ENCODE measurements at places on chromosomes 6 and 20.
A peak's percentile ranks its signal among the peaks of the same experiment; 100 is the strongest.

DNA sequence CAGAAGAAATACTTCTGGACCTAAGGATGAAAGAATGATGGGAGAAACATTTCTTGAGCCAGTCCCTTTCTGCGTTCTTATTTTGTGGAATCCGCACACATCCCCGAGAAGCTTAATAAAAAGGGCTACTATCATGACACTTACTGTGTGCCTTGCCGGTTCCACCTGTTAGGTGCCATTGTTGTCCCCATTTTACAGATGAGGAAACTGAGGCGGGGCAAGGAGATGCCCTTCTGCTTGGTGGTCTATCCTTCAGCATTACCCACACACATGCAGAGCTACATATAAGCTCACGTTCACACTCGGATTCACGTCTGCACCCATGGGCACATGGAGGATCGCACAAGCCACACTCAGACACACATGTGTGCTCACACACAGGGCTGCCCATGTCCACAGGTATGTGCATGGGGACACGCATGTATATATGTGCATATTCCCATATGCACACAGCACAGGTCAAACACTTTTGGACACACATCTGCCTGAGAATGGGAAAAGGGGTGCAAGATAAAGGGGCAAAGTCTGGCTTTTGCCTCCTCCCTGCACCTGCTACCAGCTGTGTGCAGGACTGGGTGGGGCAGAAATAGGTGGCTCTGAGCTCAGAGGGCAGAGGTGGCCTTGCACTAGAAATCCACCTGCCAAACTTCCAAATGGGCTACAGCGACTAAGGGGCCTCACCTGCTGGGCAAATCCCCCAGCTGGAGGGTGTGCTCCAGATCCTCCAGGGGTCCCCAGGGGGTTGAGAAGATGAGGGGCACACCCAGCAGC, 30.5 kb upstream of the ADA start:
- DNase-seq = no peak

DNA sequence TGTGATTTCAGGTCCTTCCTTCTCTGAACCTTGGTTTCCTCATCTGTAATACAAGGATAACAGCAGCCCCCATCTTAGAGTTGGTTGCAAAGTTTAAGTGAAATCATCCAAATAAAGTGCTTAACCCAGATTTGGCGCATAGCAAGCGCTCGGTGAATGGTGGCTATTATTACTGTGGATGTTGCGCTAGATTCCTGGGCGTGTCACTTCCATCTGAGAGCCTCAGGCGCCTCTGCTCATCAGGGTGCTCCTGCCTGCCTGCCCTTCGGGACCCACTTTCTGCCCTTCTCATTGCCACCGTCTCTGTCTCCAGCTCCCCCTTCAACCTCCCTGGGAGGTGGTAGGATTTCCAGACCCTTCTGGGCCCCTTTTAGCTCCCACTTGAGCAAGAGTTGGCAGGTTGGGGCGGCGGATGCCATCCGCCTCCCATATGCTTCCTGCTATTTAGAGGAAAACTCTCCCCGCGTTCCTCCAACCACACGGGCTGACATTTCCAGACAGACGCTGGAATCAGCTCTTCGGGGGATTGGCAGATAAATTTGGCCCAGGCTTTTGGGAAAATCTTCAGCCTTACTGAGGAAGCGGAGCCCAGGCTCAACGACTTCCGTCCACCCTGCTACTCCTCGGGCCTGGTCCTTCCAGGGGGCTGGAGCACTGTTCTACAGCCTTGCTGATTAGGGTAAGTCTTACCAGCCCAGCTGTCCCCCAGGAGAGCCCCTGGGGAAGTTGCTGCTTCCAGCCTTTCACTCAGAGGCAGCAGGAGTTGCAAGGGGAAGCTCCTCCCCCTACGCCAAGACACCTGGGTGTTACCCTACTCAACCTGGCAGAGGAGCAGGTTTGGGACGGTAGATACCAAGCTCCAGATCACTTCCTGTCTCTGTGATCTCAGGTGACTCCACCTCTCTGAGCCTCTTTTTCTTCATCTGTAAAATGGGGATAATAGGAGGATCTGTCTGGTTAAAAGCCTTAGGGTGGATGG, 71.5 kb downstream of the DLGAP4 start:
- no peak for DNase-seq

GRCh38 chr6:90068264-90068663, 174.0 kb downstream of the GJA10 start:
- DNase-seq = no peak

DNA sequence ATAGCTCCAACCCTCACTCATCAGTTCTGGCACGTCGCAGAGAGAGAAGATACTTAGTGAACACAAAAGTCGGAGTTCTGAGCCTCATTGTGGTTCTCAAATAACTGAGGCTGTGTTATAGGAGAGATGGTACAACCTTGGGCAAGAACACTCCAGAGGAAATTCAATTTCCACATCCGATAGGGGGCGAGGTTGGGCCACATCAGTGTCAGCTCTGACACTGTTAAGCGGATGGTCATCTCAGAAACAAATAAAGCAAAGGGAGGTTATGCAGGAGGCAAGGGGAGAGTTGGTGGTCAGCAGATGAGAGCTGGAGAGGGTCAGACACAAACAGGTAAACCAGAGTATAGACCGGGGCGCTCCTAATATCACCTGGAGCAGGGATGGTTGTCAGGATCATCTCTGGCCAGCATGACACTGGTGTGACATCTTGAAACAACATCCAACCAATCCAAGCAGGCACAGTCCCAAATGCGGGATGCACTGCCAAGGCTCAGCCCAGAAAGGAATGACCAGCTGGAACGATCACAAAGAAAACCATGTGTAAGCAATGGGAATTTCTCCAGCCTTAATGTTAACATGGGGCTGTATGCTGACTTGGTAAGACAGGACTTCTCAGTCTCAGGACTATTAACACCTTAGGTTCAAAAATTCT, 331.8 kb downstream of the HACE1 start:
- DNase-seq = peak; percentile 52

DNA sequence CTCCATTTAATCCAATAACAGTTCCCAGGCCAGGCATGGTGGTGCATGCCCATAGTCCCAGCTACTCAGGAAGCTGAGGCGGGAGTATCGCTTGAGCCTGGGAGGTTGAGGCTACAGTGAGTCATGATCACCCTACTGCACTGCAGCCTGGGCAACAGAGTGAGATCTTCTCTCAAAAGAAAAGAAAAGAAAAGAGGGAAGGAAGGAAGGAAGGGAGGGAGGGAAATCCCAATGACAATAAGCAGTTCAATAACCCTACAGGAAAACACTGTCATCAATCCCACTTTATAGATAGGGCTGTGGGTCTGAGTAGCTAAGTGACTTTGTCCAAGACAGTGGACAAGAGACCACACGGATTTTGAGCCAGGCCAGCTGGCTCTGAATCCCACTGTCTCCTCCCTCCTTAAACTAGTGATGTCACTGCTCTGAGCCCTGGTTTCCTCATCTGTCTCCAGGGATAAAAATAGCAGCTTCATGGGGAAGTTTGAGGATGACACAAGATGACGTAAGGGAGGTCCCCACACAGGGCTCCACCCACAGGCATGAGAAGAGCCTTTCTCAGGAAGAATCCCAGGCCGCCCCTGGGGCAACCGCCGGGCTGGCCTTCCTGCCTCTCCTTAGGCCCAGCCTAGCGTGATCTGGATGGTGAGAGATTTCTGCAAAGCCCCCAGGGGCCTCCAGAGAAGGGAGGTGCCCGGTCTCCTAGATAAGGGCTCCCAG, 7.2 kb upstream of the TRIB3 start:
- no peak for DNase-seq

GRCh38 chr6:116447052-116447451, 14.1 kb upstream of the CALHM6 start:
- DNase-seq = no peak

DNA sequence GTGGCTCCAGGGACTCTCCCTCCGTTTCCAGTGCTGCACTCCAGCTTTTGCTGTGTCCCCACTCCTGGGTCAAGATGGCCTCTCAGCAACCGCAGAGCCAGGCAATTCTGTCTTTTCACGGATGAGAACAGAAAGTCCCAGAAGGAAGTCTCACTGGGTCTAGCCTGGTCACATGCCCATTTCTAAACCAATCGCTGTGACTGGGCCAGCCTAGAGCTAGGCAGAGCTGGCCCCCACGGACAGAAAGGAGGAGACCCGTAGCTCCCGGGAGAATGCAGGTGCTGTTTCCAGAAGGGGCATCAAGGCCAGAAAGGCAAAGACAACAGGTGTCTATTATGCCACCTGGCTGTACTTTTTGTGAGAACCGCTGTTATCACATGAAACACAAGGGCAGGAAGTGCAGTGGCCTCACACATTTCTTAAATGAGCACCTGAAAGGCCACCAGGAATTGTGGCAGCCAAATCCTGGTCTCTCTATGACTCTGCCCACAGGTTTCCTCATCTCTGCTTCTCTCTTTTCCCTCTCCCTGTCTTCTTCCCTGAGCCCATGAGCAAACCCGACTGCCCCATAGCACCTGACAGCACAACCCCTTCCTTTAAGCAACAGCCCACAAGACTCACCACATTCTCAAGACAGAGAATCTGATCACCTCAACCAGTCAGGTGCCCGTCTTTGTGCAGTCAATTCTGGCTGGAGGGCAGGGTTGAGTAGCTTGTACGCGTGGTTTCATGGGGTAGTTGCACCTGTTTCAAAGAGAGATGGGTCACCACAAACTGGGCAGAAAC, 37.1 kb upstream of the B4GALT5 start:
- DNase-seq = no peak

GRCh38 chr20:35871259-35871771, 83.0 kb downstream of the SCAND1 start:
- DNase-seq = peak; percentile 22

DNA sequence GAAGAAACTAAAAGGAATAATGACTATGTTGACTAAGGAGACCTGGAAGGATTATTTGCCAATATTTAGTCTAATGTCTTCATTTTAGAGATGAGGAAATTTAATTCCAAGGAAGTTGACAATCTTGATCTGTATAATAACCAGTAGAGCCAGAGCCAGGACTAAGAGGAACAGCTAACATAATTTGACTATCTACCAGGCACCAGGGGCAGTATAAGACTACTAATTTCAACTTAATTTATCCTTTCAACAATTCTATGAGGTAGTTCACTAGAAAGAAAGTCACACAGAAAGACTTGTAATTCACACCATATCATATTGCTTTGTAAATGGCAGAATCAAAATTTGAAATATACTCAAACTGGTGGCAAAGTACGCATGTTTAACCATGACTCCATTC, 273.0 kb upstream of the STXBP5 start:
- no peak for DNase-seq

- DNase-seq = peak; percentile 26
These were observed 36.0 kb upstream of the SMIM29 start for GRCh38 chr6:34284563-34285447.

GRCh38 chr6:166745801-166746668, 119.0 kb upstream of the RPS6KA2 start:
- no peak for DNase-seq

GRCh38 chr6:609905-610304, 47.0 kb downstream of the HUS1B start:
- DNase-seq = no peak

DNA sequence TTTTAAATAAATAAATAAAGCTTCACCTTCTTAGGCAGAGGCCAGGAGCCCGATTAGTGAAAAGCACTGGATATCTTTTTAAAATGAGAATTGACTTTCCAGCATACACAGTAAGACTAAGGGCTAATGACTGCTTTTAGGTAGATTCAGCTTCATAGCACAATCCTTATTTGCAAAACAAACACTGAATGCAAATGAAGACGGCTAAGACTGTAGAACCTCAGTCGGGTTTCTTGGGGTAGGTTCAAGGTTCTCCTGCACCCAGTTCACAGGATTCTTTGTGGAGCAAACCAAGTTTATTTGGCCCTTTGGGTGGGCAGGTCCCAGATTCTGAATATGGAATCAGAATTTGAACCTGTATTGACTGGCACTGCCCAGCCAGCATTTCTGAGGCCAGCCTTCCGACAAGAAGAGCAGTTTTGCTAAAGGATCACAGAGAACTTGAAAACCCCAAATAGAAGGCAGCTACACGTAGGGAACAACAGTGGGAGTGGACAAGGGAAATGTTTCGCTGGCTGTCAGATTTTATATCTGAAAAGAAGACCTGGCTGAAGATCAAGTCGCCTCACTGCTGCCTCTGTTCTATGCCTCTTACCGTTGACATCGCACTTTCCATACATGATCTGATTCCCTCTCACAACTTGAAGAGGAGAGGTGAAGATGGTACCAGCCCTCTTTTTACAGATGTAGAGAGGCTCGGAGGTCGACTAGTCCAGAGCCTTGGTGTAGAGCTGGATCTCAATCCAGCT, 8.2 kb downstream of the TRERF1 start:
- DNase-seq = no peak

- no peak for DNase-seq
These were observed 49.5 kb upstream of the PCSK2 start for GRCh38 chr20:17177341-17177740.

DNA sequence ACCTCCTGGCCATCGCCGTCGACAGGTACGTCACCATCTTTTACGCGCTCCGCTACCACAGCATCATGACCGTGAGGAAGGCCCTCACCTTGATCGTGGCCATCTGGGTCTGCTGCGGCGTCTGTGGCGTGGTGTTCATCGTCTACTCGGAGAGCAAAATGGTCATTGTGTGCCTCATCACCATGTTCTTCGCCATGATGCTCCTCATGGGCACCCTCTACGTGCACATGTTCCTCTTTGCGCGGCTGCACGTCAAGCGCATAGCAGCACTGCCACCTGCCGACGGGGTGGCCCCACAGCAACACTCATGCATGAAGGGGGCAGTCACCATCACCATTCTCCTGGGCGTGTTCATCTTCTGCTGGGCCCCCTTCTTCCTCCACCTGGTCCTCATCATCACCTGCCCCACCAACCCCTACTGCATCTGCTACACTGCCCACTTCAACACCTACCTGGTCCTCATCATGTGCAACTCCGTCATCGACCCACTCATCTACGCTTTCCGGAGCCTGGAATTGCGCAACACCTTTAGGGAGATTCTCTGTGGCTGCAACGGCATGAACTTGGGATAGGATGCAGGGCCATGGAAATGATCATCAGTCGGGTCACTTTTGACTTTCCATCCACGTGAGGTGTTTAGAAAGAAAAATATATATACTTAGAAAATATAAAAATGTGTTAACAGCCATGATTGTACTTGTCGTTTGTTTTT, 868 bp downstream of the MC3R start:
- peak; percentile 23 for DNase-seq

DNA sequence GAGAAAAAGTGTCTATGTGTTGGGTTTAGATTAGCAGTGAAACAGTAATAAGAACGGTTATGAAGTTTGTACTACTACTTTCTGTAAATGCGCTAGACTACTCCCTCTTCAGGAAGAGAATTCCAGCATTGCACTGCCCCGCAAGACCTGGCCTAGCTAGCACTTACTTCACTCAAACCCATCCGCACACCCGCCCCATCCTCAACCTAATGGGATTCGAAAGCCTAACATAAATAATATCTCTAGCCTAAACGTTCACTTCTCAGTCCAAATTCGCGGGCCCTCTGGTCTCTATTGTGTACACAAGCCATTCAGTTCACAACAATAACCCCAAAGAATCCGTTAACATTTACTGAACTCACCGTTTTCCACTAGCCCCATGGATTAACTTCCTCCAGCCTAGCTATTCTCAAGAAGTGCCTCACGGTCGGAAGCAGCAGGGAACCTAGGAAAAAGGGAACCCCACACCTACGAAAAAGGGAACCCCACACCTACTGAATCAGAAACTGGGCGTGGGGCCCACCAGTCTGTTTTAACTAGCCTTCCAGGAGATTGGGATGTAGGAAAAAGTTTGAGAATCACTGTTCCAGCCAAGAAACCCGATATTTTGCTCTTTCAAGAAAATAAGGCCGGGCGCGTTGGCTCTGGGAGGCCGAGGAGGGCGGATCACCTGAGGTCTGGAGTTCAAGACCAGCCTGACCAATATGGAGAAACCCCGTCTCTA, 45.4 kb upstream of the BTN3A2 start:
- DNase-seq = no peak

- no peak for DNase-seq
These were observed 135.8 kb upstream of the PRSS16 start for GRCh38 chr6:27111743-27112142.

Data from colonic mucosa (tissue), 4 donors.